Activated T-cell treated with anti-CD3 and anti-CD28 coated beads, Interleukin-2, amount 50 U/mL, for 72 hours (primary cell): ENCODE measurements at places on chromosomes 7 and 10. TPM values are rescaled to one million over a fixed set of nuclear protein-coding genes. Genes with fewer than 3 reads are reported as not detected.

MET gene
- 2.4 TPM for total RNA-seq

DNA sequence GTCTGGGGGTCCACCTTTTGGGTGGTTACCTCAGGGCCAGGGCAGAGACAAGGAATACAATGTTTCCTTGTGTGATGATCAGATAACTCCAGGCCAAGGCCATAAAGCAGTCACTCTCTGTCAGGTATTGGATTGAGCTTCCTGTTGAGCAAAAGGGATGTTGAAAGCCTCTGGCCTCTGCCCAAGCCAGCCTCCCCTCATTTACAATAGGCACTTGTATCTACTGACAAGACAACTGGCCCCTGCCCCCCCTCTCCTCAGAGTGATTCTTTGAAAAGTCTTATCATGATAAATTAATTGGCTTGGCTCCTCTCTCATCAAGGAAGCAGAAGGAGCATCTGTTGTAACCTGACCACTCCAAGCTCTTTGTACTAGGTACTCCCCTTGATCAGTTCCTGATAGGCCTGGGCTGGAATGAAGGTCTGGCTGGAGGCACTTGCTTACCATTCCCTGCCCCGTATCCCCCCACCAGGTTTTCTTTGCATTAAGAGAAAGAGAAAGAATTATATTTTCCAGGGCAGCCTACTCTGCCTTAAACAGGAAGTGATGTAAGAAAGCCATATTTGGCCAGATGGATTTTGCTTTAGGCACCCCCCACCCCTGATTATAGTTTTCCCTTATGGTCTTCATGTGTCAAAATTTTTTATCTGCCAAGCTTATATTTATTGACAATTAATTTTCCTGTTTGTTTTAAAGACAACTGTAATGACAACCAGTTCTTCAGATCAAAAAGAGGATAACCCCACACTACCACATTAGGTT is 42.1 kb upstream of the HPS1 start:
- no peaks in the 10 kb centered on the region for H3K36me3 ChIP-seq
- H3K27me3 ChIP-seq: peaks cover 12% of the 10 kb centered on the region
- DNase-seq: no peak

GRCh38 chr10:133475425-133475734 is 21.6 kb downstream of the SCART1 start:
- H3K27ac ChIP-seq: peak overlapping the region; percentile 4
- peaks cover 19% of the 10 kb centered on the region for H3K4me1 ChIP-seq
- DNase-seq: peak; percentile 25
- H3K4me3 ChIP-seq: no peak overlapping the region
- H3K36me3 ChIP-seq: no peaks in the 10 kb centered on the region

GRCh38 chr7:21617513-21617912 is 74.7 kb downstream of the DNAH11 start:
- no peaks in the 10 kb centered on the region for H3K27me3 ChIP-seq
- DNase-seq: no peak
- H3K27ac ChIP-seq: no peak overlapping the region

DNA sequence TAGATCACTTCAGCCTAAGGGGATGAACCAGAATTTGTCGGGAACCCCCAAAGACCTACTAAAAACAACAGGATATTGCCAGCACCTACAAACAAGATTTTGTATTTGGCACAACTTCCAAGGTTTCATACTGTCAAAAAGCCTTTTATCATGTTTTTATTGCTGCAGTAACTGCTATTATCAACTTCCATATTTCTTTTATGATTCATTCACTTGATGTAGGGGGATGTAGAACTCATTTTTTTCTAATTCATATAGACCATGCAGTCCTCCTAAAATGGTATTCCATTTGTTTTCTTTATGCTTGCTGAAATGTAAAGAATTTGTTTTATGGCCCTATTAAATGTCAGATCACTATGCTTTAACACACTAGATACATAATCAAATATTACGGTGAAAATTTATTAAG is 30.0 kb upstream of the WNT16 start:
- H3K36me3 ChIP-seq: no peaks in the 10 kb centered on the region
- no peak for DNase-seq
- H3K27me3 ChIP-seq: peaks cover 18% of the 10 kb centered on the region
- H3K4me1 ChIP-seq: no peaks in the 10 kb centered on the region
- H3K27ac ChIP-seq: no peak overlapping the region

DNA sequence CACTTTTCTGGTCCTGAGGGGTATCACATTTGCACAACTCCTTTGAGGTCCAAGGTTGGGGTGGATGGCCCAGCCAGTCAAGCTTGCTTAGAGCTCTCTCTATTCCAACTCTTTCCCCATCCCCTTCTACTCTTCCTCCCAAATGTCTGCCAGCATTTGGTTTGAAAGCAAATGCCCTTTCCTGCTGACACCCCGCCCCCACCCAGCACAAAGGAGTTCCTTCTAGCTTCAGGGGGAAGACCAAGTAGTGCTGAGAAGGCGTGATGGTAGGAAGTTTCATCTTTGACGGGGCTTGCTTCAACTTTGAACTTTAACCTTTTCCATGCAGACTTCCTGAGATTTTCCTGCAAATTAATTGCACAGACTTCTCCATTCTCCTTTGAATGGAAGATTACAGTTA is 137.5 kb upstream of the TCF7L2 start:
- H3K27ac ChIP-seq: no peak overlapping the region
- H3K36me3 ChIP-seq: peaks cover 2% of the 10 kb centered on the region
- H3K4me1 ChIP-seq: peaks cover 23% of the 10 kb centered on the region
- DNase-seq: no peak

GRCh38 chr10:86400705-86401587 is 34.4 kb upstream of the GRID1 start:
- H3K36me3 ChIP-seq: no peaks in the 10 kb centered on the region
- H3K4me1 ChIP-seq: peaks cover 16% of the 10 kb centered on the region
- H3K4me3 ChIP-seq: peak overlapping the region; percentile 93
- H3K27me3 ChIP-seq: no peaks in the 10 kb centered on the region
- peak; percentile 83 for DNase-seq

DNA sequence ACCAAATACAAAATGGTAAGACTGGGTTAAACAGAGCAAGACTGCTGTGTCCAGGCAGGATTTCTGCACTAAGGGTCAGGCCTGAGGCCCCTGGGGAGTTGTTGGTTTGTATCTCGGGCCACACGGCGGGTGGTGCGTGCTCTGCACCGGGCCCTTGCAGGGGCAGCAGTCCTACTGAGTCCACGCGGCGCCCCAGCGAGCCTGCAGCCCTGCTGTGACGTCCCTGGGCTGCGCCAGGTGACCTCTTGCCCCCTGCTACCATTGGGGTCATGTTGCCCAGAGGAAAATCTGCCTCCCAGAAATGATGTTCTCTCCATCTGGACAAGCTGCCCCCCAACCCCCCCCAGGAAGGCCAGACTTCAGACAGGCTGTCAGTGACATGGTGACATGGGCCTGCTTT is 281.5 kb downstream of the CELF2 start:
- H3K27me3 ChIP-seq: no peaks in the 10 kb centered on the region
- H3K36me3 ChIP-seq: peaks cover 27% of the 10 kb centered on the region
- peak overlapping the region; percentile 39 for H3K27ac ChIP-seq
- H3K4me1 ChIP-seq: peaks cover 32% of the 10 kb centered on the region
